Calu3 (cell line): ENCODE measurements at places on chromosomes 5 and 9. TPM values are rescaled to one million over a fixed set of nuclear protein-coding genes. Genes with fewer than 3 reads are reported as not detected.
A peak's percentile ranks its signal among the peaks of the same experiment; 100 is the strongest.

Gene HRCT1
- 0.69 and 0.90 TPM in 2 replicates for total RNA-seq

- no peak for DNase-seq
Observed at GRCh38 chr9:72445306-72445995, 76.0 kb upstream of the TMC1 start.

- DNase-seq: no peak
Observed at GRCh38 chr5:5721881-5722280, 299.4 kb downstream of the ICE1 start.

GRCh38 chr9:15240927-15241326, 66.1 kb downstream of the TTC39B start:
- no peak for DNase-seq

DNA sequence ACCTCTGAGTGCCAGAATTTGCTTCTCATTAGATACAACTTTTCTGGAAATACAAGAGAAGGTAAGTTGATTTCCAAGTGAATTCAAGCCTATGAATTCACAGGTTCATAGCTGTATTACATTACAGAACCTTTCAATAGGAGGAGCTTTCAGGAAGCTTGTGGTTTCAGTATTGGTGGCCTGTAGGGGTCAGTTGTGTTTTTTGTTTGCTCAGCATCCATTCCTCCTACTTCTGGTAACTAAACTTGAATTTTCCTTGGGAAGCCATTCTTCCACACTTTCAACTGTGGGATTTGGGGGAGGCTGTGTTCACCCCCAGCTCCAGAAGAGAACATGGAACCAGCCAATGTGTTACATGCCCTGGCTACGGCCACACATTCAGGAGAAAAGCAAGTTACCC, 5.6 kb upstream of the CYSTM1 start:
- no peak for DNase-seq

DNA sequence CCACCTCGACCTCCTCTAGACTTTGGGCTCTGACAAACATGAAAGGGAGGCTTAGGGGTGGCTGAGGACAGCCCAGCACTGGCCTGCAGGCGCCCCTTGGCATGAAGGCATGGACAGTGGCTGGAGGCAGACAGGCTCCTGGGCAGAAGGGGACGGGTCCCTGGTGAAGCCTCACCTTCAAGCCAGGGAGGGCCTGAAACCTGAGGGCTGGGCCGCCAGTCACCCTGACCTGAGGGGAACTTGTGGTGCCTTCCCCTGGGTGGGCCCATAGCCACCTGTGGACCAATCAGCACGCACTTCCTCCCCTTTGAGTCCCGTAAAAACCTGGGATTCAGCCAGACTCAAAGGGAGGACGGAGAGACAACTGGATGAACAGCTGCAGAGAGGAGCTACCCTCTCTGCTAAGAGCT, 90.4 kb upstream of the PUM3 start:
- DNase-seq: no peak

GRCh38 chr5:68460147-68460798, 244.7 kb downstream of the PIK3R1 start:
- peak; percentile 52 for DNase-seq
